ENCODE measurements at places on chromosomes 13 and 19.

- DNase-seq, result no peak
Measured at GRCh38 chr19:5074407-5074806, 105.5 kb downstream of the KDM4B start.

DNA sequence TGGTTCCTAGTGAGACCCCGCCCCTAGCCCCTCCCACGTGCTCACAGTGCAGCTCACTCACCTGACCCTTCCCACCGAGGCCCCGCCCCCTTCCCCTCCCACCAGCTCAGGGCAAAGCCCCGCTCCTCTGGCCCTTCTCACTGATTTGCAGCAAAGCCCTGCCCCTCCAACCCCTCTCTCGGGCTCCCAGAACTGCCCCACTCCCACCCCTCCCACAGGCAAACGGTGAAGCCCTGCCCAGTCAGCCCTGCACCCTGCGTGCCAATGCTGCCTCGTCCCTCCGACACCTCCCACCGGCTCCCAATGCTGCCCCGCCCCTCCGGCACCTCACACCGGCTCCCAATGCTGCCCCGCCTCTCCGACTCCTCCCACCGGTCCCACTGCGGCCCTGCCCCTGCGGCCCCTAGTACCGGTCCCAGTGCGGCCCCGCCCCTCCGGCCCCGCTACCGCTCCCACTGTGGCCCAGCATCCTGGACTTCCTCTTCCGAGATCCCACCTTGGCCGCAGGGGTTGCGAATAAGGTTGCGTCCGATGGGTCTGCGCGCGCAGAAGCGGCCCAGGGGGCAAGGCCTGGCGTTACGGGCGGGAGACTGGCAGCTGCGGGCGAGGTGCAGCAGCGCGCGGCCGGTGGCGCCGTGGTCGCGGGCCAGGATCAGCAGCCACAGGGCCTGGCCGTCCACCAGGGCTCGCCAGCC lies 834 bp downstream of the FBXO27 start:
- peak; percentile 91 for DNase-seq

- no peak for DNase-seq
Measured at GRCh38 chr13:48488995-48489394, 43.9 kb downstream of the RCBTB2 start.

DNA sequence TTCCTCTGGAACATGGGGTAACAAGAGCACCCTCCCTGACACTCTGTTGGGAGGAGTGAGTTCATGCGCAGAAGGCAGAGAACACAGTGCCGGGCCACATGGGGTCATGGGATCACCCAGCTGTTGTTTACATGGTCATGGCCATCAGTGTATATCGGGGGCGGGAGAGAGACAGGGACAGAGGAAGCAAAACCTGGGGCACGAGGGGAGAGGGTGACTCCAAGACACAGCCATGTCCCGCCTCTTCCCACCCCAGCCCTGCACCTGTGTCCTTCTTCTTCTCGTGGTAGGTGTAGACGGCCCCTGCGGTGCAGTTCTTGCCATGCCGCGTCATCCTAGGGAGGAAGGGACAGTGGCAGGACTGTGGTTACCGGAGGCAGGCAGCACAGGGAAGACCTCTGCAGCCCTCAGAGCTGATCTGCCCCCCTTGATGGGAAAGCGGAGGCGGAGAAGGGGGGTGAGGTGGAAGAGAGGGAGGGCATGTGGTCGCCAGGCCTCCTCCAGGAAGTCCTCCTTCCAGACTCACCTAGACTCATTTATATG lies 19.9 kb downstream of the NOSIP start:
- DNase-seq, result no peak

- DNase-seq, result no peak
Measured at GRCh38 chr13:40070357-40070756, 414.9 kb downstream of the COG6 start.

- no peak for DNase-seq
Measured at GRCh38 chr19:50178320-50178719, 15.2 kb upstream of the IZUMO2 start.

- DNase-seq, result no peak
Measured at GRCh38 chr13:65854431-65854830, 1375.7 kb downstream of the PCDH9 start.

DNA sequence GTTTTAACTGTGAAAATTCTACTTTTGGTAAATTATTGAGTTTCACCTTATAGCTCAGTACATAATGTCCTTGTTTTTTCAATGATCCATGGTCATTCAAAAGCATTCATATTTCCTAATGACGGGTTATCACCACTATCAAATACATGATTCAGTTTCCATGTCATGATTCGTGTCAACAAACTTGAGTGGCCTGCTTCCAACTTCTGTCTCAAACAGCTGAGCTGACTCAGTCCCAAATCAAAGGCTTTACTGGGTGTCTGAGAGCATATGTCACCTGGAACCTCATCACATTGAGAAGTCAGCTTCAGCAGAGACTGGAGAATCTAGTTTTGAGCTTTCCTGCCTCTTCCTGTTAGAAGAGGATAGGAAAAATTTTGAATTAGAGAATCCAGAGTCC lies 40.3 kb upstream of the SGCG start:
- no peak for DNase-seq

GRCh38 chr13:99074693-99075092 lies 96.8 kb upstream of the DOCK9 start:
- no peak for DNase-seq

DNA sequence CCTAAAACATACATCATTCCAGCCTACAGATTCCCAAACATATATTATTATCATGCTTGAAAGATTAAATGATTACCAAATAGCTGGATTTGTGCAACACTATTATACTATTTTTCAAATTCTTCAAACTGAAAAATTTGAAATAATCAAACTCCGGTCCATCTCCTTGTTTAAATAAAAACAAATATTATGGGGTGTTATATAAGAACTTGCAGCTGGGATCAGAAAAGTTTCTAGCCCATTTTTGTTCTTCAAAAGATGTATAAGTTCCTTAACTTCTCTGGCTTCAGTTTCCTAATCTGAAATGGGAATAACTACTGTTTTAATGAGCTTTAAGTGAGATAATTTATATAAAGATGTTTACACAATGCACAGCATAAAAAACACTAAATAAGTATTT lies 422.9 kb downstream of the PCDH9 start:
- no peak for DNase-seq

GRCh38 chr13:32031815-32032370 lies 319 bp downstream of the FRY start:
- DNase-seq, result no peak

DNA sequence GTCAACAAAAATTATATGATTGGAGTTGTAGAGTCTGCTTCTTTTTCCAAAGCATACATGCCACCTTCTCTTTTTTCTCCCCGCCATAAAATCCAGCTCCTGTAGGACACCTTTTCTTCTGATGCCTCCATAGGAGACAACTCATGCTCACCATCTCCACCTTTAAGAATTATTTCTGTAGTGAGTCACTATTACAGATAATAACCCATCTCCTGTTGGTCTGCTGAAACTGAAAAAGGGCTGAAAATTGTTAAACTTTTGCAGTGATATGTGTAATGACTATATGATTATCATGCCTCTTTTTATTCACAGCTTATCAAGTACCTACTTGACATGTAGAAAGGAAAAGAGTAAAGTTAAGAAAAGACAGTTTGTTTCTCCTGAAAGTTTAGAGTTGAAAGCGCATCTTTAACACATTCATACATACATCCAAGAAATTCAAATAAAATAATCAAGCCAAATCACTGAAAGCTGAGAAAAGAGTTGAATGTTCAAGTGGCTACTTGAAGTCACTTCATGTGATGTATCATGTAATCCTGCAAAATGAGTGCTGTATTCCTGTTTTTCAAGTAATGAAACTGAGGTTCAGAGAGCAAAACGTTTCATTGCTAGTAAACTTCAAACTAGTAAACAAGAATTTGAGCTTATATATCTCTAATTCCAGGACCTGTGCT lies 35.5 kb upstream of the LPAR6 start:
- no peak for DNase-seq

GRCh38 chr13:96071504-96071903 lies 18.3 kb upstream of the UGGT2 start:
- no peak for DNase-seq
